ENCODE measurements at places on chromosomes 4 and X. TPM values are rescaled to one million over a fixed set of nuclear protein-coding genes. Genes with fewer than 3 reads are reported as not detected.

- DNase-seq = no peak
Measured at GRCh38 chr4:119041396-119041795, 94.2 kb upstream of the MYOZ2 start.

GRCh38 chr4:127548990-127549925, 83.5 kb upstream of the INTU start:
- DNase-seq = no peak

DNA sequence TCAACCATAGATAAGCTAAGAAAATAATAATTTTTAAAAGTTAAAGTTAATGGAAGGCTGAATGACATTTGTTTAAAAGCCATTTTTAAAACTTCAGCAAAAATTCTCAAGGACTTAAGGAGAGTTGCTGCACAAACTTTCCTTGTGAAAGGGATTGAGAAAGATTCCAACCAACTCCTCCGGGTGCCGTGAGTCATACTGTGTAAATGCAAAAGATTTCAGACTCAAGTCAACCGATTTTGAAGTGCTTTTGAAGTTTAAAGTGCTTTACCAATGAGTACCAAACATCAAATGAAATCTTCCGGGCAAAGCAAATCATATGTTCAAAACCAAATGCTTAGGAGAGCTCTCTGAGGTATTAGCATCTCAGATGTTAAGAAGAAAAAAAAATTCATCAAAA, 31.4 kb downstream of the VCX2 start:
- no peak for DNase-seq

Gene CCDC160
- total RNA-seq = not detected

Gene KLHL34
- total RNA-seq = not detected

Gene C4orf36
- 0.10 TPM for total RNA-seq

Gene ZCCHC18
- total RNA-seq = not detected
